ENCODE measurements at places on chromosomes 12 and 14.

DNA sequence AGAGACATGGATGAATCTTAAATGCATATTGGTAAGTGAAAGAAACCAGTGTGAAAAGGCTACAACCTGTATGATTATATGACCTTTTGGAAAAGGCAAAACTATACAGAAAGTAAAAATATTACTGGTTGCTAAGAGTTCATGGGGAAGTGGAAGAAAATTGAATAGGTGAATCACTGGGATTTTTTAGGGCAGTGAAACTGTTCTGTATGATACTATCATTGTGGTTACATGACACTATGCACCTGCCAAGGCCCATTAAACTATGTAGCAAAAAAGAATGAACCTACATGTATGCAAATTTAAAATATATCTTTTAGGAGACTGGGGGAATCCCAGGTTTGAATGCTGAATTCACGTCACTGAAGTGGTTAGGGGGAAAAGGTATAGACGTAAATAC is 12.6 kb upstream of the OR8S1 start:
- DNase-seq = no peak

DNA sequence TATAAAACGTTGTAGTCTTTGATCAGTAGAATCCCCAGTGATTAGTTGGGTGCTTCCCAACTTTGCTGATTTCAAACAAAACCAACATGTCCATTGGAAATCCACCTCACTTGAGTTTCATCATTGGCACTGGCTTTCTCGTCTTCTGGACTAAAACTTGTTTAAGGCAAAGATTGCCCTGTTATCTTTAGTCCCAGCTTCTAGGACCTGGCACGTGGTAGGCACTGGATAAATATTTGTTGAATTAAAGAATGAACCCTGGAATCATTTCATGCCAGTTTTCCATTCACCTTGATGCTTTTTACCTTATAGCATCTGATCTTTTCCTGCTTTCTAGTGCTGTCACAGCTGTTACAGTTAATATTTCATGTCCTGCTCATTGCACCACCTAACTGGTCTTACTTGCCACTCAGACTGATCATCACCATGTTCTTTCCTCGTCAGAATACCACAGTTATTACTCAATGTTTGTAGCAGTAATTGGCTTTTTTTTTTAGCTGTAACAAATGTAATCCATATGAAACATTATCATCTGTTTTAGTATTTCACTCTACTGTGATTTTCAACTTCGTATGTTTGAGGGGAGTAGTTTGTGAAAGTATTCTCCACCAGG is 7.3 kb upstream of the C12orf50 start:
- DNase-seq = peak; percentile 79

DNA sequence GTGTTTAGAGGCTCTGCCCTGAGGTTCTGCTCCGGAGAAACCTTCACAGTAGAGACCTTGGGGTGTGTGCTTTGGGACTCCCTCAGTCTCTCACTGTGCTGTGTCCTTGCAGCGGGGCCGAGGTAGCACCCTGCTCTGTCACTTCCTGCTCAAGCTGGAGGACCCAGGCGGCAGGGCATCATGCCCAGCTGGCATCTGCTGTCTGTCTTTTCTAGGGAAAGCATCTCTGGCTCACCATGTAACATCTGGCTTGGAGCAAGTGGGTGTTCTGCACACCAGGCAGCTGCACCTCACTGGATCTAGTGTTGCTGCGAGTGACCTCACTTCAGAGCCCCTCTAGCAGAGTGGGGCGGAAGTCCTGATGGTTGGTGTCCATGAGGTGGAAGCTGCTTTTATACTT is 124.5 kb downstream of the ESRRB start:
- no peak for DNase-seq

DNA sequence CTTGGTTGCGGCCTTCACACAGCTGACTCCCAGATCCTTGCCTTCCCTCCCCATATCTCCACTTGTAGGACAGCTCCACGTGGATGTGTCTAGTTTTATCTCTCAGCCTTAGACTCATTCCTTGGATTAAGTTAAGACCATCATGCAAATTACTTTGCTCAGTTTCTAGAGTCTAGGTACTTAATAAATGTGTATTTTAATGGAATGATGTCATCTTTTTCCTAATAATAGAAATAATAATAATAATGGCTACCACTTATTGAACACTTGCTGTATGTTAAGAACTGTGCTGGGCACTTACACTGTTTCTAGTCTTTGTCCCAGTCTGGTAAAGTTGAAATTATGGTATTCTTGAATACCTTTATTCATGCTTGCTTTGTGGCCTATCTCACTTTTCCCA is 37.5 kb downstream of the FBXW8 start:
- no peak for DNase-seq

DNA sequence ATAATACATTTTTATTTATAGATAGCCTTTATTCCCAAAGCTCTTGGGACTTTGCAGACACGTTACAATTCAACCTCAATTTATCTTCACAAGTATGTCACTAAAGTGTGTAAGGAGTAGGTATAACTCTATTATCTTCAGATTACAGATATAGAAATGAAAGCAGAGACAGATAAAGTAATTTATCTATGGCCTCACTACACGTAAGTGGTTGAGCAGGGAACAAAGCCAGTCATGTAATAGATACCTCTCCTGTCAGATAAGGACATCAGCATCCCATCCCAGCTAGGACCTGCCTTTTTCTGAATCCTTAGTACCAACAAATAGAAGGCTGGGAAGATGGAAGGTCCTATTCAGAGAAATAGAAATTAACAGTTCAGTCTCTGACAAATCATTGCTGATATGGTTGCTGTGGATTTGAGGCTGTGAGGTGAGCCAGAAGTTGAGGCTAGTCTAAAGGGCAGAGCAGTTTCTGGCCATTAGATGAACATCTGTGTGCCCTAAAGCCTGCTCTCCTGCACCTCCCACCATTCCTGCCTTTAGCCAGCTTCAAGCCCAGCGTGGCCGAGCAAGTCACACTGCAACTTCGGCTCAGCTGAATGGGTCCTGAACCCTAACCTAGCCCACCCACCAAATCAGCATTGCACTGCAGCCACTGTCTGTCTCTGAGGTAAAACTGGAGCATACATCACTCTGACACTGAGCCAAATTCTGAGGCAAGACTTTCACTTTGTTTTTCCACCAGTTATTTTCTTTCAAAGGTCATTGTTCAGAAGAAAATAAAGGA is 71.1 kb upstream of the PLEKHA5 start:
- DNase-seq = no peak

DNA sequence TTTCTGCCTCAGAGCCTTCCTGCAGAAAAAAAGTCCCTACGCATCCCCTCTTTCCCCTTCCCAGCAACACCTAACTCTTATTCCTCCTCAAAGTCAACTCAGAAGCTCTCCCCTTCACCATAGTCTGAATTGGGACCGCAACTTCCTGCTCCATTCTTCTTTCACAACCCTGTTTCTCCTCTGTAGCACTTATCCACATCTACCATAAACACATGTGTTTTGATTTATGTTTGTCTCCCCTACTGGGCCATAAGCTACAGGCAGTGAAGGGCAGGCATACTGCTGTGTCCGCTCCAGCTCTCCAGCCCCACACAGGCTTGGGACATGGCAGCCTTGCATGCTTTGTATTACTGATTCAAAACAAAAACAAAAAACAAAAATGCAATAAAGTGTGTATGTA is 5.9 kb downstream of the SDR9C7 start:
- no peak for DNase-seq

DNA sequence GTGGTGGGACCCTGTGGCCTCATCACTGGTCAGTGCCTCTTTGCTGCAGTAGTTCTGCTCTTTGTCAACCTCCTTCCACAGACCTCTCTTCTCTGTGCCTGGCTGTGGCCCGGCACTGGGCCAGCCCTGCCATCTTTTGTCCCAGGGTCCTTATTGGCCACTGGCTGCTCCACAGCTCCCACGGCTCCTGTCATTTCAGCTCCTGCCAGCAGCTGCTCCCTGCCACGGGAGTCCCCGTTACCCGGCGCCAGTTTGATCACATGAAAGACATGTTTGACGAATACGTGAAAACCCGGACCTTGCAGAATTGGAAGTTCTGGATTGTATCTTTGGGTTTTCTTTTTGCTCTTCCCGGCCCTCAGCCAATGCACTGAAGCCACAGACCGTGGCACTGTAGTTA is 35.4 kb downstream of the IL31 start:
- no peak for DNase-seq

GRCh38 chr14:89959853-89960445 is 4.2 kb downstream of the TDP1 start:
- DNase-seq = no peak

- DNase-seq = peak; percentile 95
Measured at GRCh38 chr14:77180726-77181602, 634 bp upstream of the TMEM63C start.

DNA sequence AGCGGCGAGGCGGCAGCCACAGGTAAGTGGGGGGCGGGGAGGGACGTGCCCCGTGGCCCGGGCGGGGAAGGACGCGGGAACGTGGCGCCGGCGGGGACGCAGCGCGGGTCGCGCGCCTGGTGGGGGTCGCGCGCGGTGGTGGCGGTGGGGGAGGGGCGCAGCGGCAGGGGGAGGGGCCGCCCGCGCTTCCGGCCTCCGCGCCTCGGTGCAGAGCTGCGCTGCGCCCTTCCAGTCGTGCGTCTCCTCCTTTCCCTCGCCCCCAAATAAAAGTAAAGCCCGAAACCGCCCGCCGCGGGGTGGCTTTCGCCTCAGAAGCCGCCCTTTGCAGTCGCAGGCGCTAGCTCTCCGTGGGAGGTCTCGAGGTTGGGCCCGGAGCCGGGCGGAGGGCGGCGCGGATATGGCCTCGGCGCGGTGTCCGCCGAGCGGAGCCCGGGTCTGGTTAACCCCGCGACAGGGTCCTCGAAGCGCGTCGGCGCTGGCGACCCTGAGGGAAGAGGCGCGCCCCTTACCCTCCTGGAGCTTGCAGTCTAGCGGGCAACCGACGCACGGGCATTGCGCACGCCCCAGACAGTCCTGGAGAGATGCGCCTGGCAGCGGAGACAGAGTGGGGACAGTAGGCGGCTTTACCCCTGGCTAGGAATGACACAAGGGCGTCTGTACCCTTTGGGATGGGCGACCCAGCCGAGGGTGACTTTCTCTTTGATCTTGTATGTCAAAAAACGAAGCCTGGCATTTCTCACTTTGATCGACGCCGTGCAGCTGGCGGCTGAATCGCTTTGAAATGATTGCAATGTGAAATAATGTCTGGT is 589 bp downstream of the ATF1 start:
- DNase-seq = peak; percentile 60

- no peak for DNase-seq
Measured at GRCh38 chr14:69226736-69227135, 33.2 kb upstream of the GALNT16 start.

DNA sequence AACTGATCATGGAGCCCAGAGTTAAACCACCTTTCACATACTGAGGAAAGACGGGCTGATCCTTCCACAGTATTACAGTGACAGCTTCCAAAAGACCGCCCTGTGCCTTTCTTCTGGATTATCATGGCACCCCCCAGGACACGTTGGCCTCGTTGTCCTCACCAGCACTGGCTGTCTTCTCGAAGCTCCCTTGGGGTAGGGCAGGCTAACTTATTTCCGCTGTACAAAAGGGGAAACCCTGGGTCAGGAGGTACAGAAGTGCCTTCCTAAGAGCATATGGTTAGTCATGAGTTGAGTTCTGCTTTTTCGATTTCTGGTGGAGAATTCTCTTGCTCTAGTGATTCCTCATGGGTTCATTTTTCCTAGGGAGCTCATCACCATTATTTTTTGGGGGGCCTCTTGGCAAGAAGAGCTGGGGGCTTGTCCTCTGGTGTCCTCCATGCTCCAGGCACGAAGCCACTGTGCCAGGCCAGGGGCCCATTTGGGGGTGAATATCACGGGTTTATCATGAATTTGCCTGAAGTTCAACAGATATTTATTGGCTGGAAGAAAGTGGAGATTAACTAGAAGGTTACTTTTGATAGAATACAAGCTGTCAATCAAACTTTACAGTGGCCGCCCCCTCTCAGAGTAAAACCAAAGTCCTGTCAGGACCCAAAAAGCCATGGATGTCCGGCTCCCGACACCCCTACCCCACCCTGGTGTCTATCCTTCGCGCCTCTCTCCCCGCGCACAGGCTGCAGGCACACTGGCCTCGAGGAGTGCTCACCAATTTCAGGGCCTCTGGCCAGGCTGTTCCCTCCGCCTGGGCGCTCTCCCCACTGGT is 8.8 kb upstream of the TRAF3 start:
- DNase-seq = no peak

GRCh38 chr14:76943072-76943471 is 85.4 kb downstream of the IRF2BPL start:
- no peak for DNase-seq

DNA sequence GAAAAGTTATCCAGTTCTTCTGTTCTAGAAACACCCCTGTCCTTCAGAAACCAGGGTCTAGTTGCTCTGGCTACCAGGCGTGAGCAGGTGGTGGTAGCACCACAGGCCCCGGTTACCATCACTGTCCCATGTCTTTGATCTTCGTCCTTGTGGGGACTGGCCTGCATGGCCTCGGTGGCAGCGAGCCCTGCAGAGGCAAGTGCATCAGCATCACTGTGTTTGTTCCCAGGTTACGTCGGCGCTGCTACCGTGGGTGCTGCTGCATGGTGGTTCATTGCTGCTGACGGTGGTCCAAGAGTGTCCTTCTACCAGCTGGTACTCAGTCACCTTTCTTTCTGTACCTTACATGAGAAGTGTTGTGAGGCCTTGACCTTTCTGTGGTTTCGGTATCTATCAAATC is 58.9 kb downstream of the ANAPC7 start:
- DNase-seq = no peak

All from hematopoietic multipotent progenitor cell treated with erythropoietin and hydrocortisone succinate and interleukin-3 and kit ligand, for 8 days (in vitro differentiated cells).